Kidney (tissue), 22 donors: ENCODE measurements at places on chromosomes 6 and 20.

DNA sequence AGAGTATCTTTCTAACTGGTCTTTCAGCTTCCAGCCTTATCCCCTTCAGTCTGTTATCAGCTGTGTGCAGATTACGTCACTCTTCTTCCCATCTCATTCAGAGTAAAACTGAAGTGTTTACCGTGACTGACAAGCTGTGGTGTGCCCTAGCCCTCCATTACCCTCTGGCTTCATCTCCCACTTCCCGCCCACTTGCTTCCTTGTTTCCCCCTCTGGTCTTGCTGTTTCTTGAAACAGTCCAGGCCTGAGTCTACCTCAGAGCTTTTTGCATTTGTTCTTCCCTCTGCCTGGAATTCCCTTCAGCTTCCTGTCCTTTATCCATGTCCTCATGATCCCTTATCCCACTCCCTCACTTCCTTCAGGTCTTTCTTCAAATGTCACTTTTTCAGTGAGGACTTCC is 66.9 kb downstream of the CARMIL1 start:
- no peak for DNase-seq

DNA sequence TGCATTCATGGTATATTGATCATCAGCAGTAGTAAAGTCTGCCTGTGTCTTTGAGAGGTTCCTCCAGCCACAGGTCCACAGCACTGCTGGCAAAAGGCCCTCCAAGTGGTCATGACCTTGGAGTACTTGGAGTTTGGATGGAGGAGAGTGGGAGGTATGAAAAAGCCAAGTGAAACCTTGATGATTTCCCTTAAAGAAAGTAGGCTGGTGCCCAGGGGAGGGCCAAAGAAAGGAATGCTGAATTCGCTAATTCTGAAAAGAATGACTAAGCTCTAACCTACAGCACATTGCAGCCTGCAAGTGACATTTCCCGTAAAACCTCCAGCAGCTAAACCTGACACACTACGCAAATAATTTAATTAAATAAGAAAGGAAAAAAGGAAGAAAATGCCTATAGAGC is 223.4 kb upstream of the TAB2 start:
- no peak for DNase-seq

- no peak for DNase-seq
Observed at GRCh38 chr20:8671370-8671961, 397.4 kb upstream of the PLCB4 start.

GRCh38 chr6:10256113-10256690 is 158.7 kb downstream of the TFAP2A start:
- DNase-seq: no peak

GRCh38 chr20:61812121-61812844 is 253.4 kb downstream of the TAF4 start:
- DNase-seq: no peak

DNA sequence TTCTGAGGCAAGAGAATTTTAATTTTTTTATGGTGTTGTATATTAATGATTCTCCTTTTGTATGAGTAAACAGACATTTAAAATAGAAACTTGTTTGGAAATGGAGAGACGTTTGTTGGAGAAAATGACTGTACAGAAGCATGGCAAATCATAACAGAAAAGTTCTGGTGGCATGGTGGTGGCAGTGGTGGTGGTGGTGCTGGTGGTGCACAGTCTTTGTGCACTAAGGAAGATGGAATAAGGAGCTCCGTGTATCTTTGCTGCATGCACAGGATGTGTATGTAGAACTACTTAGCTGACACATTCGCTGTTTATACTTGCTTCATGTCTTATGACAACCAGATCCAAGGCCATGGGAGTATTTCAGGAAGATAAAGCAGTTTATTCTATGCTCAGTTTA is 294.9 kb downstream of the UTRN start:
- no peak for DNase-seq

DNA sequence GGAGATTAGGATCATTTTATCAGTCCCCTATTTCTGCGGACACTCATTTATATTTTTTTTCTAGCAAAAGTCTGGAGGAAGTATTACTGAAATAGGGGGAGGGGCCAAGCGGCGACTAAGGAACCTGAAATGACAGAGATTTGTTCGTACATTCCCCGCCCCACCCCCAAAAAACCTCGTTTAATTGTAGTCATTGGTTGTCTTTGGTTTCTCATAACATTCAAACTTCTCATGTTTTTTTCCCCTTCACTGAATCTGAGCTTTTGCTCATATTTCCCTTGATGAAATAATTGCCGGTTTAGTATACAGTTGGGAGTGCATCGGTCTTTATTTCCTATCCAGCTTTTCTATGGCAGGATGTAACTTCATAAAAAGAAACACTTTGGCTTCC is 768 bp upstream of the FYN start:
- no peak for DNase-seq
